ENCODE measurements at places on chromosomes 2 and 18. TPM values are rescaled to one million over a fixed set of nuclear protein-coding genes. Genes with fewer than 3 reads are reported as not detected.

DNA sequence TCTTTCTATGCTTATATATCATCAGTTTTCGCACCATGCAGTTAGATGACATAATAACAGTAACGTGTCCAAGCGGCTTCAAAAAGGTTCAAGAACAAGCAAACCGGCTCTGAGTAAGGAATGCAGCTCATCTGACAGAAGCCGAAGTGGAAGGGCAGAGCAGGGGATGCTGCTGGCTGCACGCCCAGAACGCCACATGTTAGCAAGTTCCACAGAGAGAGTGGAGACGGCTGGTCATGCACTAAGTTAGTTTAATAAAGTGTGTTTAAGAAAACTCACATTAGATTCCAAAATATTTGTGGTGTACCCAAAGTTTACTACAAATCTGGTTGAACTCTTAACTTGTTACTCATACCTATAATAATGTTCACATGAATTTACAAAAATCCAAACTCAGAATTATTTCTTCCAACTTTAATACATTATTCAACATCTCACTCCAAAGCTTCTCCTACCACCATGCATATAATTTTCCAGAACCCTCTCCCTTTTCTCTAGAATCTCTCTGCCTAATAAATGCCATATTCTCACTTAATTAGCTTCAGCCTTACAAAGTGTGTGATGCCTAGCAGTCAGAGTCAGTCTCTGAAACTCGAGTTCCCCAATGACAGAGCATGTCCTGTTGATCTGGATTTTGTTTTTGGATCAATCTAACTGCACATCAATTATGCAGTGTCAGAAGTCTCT, 170.0 kb downstream of the DNAH7 start:
- peak; percentile 60 for DNase-seq

DNA sequence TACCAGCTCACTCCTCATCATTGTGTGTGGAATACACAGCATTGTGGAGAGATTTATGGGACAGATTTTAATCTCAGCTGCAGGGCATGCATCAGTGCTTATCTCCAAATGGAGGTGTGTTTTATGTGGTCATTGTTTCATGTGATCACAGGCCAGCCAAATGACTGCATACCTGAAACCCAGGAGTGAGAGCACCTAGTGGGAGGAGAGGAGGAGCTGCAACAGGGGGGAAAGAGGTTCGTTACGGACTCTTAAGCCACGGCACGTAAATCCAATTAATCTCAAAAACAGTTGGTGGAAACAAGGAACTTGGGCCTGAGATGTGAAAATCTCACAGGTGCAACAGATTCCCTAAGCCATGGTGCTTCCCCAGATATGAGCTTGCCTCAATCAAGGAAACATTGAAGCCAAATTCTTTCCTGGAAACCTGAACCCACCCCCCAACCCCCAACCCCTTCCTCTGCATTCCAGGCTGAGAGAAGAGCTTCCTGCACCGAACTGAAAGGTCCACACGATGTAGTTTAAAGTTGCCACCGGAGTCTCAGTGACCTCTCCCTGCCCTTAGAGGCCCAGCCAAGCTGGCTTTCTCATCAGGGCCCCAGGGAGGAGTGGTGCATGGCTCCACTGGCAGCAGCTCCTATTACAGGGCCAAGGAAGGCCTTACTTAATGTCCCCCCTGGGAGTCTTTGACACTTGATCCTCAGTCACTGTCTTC, 167.4 kb downstream of the C1D start:
- DNase-seq, result no peak

DNA sequence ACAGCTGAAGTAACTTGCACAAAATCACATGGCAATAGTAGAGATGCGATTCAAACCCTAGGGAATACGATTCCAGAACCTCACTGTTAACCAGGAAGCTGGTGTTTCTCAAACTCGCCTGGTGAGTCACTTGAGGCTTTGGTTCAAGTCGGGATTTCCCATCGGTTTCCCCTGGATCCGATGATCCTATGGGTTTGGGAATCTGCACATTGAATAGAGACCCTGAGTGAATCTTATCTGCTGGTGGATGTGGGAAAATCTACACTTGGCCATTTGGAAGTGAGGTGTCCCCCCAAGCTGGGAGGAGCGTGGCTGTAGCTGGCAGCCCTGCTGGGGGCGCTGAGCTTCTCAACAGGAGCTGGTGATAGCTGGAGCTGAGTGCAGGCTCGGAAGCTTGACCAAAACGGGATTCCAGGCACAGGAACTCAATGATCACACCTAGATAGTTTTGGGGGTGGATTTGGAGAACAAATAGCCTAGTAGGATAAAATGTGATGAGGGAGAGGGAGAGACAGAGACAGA, 135.4 kb downstream of the PRKCE start:
- no peak for DNase-seq

- DNase-seq, result peak; percentile 48
Measured at GRCh38 chr2:234953116-234954031, 1.6 kb downstream of the SH3BP4 start.

DNA sequence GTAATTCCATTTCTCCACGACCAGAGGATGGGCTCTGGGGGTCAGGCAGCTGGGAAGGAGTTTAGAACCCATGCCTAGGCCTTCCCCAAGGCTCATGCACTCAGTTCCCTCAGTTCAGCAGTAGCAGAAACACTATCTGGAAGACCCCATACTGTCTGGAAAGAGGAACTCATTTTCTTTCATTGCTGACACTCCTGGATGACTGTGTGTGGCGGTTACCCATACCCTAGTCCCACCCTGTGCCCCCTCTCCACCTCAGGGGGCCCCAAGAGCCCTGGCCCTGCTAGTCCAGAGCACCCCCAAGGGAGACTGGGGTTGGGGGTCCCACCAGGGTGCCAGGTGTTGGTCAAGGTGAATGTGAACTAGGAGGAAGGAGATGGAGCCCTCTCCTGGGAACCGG, 29.5 kb downstream of the TPRKB start:
- DNase-seq, result no peak

DNA sequence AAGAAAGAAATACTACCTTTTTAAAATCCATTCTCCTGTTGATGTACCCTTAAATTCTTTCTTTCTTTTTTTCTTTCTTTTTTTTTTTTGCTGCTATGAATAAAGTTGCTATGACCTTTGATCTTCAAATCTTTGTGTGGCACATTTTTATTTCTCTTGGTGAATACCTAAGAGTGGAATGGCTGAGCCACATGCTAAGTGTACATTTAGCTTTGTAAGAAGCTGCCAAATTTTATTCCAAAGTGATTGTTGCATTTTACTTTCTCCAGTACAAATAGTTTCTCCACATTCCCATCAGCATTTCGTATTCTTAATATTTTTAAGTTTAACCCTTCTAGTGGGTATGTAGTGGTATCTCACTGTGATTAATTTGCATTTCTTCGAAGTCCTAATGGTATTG, 88.8 kb upstream of the RAB27B start:
- DNase-seq, result no peak

DNA sequence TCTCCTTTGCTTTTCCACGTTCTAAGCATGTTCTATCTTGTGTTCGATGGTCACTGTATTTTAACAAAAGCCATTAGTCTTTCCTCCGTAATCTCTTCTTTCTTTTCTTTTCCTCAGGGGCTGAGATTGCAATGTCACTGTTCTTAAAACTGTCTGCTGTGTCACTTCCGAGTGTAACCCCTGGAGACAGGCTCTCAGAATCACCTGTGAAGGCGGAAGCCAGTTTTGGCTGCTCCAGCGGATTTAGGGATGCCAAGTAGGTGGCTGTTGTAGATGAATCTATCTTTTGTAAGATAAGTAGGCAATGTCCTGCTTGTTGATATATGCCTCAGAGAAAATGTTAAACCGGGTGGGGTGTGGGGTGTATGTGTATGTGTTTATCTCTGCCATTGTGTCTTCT, 94.7 kb upstream of the L3MBTL4 start:
- DNase-seq, result peak; percentile 25

- DNase-seq, result peak; percentile 71
Measured at GRCh38 chr2:148594216-148594615, 50.3 kb upstream of the EPC2 start.

DNA sequence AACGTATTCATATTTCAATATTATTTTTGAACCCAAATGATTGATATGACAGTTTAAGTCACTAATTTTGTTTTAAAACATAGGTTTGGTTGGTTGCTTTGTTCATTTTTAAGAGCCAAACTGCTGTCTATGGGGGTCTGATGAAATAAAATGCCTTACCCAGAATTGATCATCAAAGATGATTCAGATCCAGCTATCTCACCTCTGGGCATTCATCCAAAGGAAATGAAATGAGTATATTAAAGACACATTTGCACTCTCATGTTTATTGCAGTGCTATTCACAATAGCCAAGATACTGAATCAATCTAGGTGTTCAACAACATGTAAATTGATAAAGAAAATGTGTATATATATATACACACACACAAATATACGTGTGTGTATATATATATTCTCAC, 326.9 kb upstream of the GULP1 start:
- DNase-seq, result no peak

- no peak for DNase-seq
Measured at GRCh38 chr2:63846487-63846886, 4.8 kb downstream of the UGP2 start.

- no peak for DNase-seq
Measured at GRCh38 chr2:219508444-219508734, 5.9 kb upstream of the ASIC4 start.

- DNase-seq, result no peak
Measured at GRCh38 chr2:188582211-188582610, 290.5 kb downstream of the GULP1 start.

CD302 gene
- total RNA-seq, result 40.4 TPM

NETO1 gene
- total RNA-seq, result not detected

CYP26B1 gene
- 0.91 TPM for total RNA-seq

ADNP2 gene
- 36.0 TPM for total RNA-seq

MC5R gene
- not detected for total RNA-seq

FRZB gene
- 0.91 TPM for total RNA-seq

TCF23 gene
- total RNA-seq, result not detected

CIB4 gene
- not detected for total RNA-seq

Measured in prostate gland (tissue), 2 donors.